Fibroblast of the aortic adventitia (primary cell): ENCODE measurements at places on chromosomes 12 and 14.
A peak's percentile ranks its signal among the peaks of the same experiment; 100 is the strongest.

DNA sequence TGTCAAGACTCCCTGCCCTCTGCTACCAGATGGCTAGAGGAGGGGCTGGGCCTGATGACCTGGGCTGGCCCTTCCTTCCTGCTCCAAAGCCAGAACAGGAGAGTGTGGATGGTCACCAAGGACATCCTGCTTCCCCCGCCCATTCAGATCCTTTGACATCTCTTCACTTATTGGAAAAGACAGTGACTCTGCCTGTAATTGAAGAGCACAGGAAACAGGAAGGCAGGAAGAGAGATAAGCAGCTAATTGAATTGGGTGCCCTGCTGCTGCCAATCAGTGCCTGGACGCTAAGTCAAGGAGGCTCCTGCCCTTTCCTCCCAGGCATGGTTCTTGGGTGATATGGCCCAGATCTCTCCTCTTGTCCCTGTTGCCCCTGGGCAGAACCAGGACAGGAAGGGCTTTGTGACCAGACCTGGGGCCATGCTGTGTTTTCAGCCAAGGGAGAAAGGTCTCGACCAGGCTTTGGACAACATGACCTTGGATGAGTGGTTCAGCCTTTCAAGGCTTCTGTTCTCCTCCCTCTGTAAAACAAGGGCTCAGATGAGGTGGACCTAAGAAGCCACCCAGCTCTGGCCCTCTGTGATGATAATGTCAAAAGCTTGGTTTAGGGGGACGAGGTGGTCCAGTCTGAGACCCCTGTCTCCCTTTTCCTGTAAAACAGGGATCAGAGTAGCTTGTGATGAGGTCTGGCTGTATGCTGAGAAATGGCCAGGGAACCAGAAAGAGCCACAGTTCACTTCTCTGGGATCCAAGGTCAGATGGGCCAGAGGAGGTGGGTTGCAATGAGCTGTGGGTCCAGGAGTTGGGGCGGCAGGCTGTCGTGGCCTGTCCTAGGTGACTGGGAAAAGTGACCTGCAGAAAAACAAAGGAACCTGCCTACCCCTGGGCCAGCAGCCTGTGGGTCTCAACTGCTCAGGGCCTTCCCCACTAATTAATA lies 38.8 kb downstream of the FAM222A start:
- DNase-seq: no peak

DNA sequence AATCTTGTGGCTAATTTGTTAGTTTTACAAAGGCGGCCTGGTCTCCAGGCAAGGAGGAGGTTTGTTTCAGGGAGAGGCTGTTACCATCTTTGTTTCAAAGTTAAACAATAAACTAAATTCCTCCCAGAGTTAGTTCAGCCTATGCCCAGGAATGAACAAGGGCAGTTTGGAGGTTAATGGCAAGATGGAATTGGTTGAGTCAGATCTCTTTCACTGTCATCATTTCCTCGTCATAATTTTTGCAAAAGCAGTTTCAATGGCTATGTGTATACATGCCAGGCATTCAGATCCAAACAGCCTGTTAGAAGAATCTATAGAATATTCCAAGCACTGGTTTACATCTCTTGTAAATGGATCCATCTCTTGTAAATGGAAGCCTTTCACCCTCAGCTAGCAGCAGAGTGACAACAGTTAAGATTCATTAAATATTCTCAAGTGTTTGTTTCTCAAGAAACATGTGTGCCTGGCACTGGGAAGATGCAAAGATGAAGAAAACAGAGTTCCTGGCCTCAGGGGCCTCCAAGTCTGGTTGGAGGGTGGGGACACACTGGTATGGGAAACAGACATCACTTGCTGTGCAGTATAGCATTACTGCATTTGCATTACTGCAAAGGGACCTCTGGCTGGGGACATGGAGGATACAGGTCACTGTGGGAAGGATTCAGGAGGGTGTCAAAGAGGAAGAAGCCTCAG lies 65.8 kb downstream of the RIN3 start:
- DNase-seq: no peak

GRCh38 chr14:83253870-83254269 lies 1720.2 kb upstream of the SEL1L start:
- DNase-seq: no peak

DNA sequence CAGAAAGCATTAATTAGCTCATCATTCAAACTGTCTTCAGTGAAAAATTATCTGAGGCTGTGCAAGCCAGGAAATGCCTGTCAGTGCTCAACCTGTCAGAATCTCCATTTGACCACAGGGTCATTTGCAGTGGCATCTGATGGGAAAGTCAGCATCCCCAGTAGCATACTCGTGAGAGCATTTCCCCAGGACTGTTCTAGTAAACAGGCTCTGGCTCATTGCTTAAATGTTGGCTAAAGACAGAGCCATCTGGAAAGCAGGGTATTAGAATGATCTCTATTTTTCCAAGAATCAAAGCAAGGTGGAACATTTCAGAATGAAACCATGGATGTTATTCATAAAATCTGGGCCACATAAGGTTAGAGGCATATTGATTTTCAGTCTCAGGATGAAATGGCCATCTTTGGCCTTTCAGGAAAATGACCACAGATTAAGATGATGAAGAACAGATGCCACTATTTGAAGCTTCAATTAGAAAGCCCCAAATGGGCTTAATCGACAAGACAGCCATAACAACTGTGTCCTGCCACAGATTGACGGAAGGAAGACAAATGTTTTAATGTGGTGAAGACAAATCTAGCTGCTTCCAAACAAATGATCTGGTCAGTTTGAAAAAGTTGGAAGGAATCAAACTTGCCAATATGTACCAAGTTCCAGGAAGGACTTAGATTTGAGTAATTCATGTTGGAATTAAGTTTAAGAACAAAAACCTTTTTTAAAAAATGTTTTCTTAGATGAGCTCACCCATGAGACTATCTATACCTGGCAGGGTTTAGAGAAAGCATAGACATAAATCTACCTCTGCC lies 94.0 kb upstream of the FAR2 start:
- DNase-seq: no peak

DNA sequence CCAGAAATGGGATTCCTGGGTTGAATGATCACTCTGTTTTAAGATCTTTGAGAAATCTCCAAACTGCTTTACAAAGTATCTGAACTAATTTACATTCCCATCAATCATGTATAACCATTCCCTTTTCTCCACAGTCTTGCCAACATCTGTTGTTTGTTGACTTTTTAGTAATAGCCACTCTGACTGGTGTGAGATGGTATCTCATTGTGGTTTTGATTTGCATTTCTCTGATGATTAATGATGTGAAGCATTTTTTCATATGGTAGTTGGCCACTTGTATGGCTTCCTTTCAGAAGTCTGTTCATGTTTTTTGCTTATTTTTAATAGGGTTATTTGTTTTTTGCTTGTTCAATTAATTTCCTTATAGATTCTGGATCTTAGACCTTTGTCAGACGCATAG lies 211.8 kb upstream of the AVPR1A start:
- DNase-seq: no peak

DNA sequence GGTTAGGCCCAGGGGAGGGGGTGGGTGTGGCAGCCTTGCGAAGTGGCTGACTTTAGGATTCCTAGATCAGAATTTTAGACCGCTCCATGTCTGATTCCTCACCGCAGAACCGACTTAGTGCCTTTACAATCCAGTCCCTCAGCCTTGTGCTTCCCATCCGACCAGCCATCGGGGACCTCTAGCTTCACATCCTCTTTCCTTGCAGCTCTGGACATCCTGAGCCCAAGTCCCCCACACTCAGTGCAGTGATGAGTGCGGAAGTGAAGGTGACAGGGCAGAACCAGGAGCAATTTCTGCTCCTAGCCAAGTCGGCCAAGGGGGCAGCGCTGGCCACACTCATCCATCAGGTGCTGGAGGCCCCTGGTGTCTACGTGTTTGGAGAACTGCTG lies 557 bp downstream of the COPS7A start:
- DNase-seq: no peak

GRCh38 chr12:120200364-120200800 lies 529 bp downstream of the RPLP0 start:
- DNase-seq: no peak

DNA sequence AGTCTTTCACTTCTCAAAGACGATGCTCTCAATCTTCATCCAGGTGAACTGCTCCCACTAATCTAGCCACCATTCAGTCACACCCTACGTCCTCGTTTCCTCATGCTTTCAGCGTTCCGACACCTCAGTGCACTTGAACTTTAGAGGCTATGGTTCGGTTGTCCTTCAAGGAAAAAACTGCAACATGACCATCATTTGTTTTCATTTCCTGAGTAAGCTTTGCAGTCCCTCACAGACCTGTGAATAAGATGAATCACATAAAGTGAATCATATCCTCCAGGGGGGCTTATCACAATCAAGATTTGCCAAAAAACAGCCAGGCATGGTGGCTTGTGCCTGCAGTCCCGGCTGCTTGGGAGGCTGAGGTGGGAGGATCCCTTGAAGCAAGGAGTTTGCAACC lies 80.2 kb downstream of the TMCC3 start:
- peak; percentile 56 for DNase-seq

- no peak for DNase-seq
Observed at GRCh38 chr12:57940052-57940914, 1.1 kb upstream of the ATP23 start.

GRCh38 chr12:73383584-73384222 lies 1111.5 kb downstream of the TRHDE start:
- DNase-seq: no peak

DNA sequence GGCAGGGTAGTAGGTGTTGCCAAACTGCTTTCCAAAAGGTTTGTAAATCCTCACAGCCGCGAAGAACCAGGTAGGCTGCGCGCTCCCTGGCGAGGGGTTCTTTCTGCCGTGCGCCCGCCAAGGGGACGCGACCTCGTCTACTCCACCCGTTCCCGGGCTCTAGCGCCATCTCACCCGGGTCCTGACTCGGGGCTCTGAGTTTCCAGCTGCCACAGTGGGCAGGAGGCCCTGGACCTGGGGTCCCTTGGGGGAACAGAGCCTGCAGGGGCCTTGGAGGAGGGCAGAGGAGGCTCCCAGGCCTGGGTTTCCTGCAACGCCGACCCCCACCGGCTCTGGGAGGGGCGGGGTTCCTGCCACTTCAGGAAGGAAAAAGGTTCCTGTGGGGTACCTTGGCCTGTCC lies 706 bp downstream of the ANHX start:
- DNase-seq: no peak

DNA sequence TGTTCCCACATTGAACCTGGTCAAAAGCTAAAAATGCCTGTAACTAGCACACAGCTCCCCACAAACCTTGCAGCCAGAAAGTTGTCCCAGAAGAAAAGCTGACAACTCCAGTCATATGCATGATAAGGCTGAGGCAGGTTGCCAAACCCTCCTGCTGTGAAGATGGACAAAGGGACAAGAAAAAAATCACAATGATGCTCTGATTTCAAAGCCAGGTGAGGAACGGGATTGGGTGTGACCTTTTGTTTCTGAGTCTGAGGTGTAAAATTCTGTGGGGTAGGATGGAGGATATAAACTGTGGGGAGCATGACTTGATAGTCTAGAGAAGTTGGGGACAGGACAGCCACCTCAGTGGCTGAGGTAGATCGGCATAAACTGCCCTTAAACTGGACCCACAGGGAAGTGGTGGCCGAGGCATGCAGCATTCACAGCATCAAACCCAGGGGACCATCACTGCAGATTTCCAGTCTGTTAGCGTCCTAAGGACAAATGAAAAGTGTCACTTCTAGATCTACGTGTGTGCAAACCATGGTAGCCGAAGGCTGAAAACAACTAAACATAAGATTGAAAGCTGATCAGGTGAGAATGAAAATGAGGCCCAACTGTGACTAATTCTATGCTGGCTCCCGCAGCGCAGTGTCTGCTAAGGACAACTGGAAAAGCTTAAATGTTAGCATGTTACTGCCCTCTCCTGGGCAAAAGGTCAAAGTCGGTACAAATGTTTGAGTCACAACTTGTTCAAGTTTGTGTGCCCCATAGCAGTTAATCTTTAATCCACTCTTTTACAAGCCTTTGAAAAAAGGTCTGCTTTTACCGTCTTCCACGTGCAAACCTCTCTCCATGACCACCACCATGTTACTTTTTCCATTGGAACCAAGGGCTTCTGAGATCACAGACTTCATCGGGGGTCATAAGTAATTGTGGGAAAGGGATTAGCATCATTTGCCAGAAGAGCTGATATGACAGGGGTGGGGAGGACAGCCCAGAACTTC lies 39.8 kb downstream of the GRIN2B start:
- DNase-seq: peak; percentile 53

GRCh38 chr14:73634011-73634833 lies 10.6 kb upstream of the DNAL1 start:
- no peak for DNase-seq

- DNase-seq: peak; percentile 88
Observed at GRCh38 chr14:64117671-64118402, 176.3 kb downstream of the ESR2 start.

GRCh38 chr12:106311139-106311538 lies 8.6 kb downstream of the TCP11L2 start:
- DNase-seq: no peak

DNA sequence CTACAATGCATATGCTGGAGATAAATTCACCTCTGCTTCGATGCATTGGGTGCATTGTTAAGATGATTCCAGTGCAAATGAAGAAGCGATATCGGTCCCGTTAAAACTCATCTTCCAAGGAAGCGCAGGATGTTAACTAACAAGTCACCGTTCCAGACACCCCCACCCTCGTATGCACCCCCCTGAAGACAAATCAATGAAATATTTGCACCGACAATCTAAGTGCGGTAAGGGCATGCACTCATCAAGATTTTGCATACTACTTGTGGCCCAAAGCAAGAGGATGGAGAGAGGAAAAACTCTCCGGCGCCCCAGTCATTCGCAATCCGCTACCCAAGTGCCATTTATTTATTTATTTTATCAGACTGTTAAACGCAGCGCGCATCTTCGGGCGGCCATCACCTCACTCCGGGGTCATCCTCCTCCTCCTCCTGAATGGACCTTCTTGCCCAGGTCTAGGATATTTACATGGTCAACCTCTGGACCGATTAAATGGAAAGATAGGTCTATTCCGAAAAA lies 1.2 kb downstream of the NOVA1 start:
- peak; percentile 34 for DNase-seq

- no peak for DNase-seq
Observed at GRCh38 chr14:61644175-61644574, 51.1 kb upstream of the HIF1A start.

GRCh38 chr14:91752961-91753360 lies 21.1 kb upstream of the CATSPERB start:
- DNase-seq: no peak

DNA sequence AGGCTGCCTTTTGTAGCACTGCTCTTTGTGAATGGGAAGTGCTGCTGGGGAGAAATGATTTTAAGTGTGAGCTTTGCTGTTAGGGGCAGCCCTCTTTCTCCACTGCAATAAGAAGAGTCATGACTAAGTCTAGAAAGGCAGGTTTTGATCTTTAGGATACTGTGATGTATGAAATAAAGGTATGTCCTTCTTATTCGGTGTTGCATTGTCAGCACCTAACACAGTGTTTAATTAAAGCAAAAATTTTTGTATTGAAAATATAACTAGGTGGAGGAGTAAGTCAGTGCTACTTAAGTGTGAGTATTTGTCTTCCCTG lies 81.5 kb downstream of the ETV6 start:
- no peak for DNase-seq
